Naive thymus-derived CD4-positive, alpha-beta T cell (primary cell): ENCODE measurements at places on chromosomes 2 and 18.

- DNase-seq: no peak
These were observed 44.3 kb downstream of the L3MBTL4 start for GRCh38 chr18:6370410-6370809.

DNA sequence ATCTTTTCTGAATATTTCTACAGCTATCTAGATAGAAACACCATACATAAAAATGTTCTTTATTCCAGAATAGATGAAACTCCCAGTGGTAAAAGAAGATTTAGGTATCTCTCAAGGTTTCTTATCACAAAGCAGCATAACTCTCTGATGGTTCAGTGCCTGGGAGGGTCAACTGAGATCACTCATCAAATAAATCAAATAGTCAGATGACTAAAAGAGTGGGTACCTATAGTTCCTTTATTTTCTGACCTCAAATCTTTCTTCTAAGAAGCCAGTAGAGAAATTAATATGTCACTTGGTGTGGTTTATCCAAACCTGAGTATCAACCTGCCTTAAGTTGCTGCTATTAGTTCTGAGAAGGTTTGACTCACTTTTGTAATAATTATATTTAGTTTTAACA, 120.9 kb downstream of the TMEFF2 start:
- no peak for DNase-seq

- no peak for DNase-seq
These were observed 274.0 kb downstream of the NDUFA10 start for GRCh38 chr2:239750929-239751678.

GRCh38 chr18:76467371-76468190, 27.5 kb downstream of the ZNF516 start:
- no peak for DNase-seq

DNA sequence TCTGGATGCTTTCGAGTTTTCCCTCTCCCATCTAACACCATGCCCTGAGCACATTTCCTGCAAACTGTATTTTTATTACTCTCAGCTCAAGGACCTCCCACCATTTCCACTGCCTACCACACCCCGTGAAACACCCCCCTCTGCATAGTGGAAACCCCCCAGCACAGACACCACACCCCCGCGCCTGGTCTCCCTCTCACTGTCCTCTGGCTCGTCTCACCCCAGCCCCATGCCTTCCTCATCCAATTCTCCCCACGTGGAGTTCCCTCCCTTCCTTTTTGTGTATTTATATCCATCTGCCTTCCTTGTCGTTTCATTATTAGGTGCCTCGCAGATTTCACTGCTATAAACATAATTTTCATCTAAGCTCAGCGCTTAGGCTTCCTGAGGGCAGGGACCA, 307.5 kb downstream of the CELF4 start:
- DNase-seq: no peak

DNA sequence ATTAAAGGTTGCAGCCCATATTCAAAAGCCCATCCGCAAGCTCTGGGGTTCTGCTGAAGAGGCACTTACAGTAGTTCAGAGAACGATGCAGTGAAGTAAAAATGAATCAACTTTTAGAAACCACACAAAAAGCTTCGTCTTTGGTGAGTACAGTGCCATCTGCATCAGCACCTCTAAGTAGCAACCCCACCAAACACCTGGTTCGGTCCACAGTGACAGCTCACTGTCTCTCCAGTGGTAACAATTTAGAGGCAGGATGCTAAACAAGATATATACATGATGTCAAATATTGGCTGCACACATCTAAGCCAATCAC, 275.4 kb upstream of the TCF4 start:
- DNase-seq: no peak

GRCh38 chr2:221323513-221323912, 248.6 kb downstream of the EPHA4 start:
- no peak for DNase-seq

DNA sequence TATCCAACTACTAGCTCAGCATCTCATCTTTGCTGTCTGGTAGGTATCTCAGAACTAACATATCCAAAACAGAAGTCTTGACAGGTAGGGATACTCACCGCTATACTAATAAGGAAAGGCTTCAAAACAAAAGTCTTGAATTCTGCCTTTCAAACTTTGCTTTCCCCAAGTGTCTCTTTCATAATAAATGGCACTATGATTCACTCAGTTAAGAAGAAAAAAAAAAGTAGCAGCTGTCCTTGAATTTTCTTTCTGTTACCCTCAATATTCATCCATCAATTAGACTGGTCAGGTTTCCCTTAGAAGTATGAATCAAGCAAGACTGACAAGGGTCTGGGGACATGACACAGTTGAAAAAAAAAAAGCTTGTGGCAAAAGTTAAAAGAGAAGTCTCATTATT, 175.1 kb downstream of the GULP1 start:
- DNase-seq: no peak

GRCh38 chr18:77762642-77763041, 513.0 kb downstream of the GALR1 start:
- no peak for DNase-seq
